Activated naive CD8-positive, alpha-beta T cell treated with anti-CD3 and anti-CD28 coated beads, Interleukin-2, amount 50 U/mL, for 16 hours (primary cell): ENCODE measurements at places on chromosomes 13 and 19.
A peak's percentile ranks its signal among the peaks of the same experiment; 100 is the strongest.

- no peak for DNase-seq
These were observed 18.9 kb downstream of the VASP start for GRCh38 chr19:45526143-45526542.

- DNase-seq, result no peak
These were observed 213.2 kb downstream of the ATP8A2 start for GRCh38 chr13:25585000-25585399.

DNA sequence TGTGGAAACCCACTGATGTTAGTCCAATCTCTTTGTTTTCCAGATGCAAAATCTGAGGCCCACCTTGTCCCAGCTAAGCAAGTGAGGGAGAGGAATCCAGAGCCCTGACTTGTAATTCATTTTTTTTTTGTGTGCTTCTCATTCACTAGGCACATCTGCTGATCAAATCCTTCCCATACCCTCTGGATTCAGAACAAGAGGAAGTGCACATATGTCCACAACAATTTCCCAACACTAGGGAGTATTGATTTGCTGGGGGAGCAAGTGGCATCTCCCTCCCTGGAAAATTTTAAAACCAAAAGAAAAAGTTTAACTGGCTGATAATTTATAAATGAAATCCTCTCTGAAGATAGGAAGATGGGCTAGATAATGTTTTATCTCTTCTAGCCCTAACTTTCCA lies 94.6 kb upstream of the RFC3 start:
- DNase-seq, result no peak

DNA sequence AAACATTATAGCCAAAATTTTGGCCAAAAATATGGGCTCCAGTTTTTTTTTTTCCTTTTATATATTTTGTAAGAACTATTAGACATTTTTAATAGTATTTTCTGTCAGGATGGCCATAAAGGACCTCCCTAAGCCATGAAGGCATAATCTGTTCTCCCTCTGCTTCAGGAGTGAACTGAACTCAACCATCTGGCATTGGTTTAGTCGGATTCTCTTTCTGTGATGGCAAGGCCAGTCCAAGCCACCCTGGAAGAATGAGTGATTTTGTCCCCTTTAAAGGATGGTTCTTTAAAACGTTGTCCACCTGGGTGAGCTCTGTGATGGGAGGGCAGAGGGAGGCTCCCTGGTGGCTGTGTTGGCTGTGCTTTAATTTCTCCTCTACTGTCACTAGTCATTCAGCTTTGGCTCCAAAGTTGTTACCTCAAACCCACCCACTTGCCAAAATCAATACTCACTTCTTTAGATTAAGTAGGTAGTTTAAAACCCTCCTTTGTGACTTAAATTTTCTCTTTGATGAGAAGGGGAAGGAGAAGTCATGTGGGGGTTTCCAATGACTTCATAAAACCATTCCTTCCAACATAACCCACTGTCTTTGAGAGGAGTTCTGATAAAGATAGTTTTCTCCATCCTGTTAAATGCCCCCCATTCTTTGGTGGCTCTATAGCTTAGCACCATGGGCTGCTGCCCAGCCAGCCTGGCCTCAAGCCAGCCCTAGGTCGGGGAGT lies 4.4 kb downstream of the TNFRSF19 start:
- no peak for DNase-seq

DNA sequence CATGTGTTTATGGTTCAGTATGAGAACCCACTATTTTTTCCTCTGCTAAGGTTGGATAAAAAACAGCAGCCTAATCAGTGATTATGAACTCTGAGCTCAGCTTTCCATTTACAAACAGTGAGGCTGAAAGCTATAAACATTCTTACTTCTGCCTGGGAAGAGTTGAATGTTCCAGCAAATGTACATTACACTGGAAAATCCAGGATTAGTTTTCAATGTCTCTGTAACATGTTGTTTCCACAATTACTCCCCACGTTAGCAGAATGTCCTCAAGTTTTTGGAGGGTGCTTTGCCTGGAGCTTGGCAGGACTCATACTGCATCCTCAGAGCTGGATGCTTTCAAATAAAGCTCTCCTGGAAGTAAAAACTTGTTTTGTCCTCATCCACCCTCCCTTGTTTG lies 150.4 kb downstream of the POSTN start:
- no peak for DNase-seq

DNA sequence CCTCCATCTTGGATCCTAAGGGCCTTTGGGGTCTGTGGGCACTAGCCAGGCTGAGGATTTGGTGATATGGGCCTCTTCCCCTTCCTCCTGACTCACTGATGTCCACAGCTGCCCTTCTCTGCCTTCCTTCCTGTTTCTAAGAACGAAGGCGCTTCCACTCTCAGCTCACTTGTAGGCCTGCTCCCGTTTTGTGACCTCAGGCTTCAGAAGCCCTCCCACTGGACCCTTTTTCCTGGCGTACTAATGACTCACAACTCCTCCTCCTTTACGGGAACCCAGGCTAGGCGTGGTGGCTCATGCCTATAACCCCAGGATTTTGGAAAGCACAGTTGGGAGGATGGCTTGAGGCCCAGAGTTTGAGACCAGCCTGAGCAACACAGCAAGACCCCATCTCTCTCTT lies 55.6 kb downstream of the TMED1 start:
- DNase-seq, result no peak

GRCh38 chr19:46345157-46345556 lies 1.7 kb upstream of the PPP5C start:
- DNase-seq, result no peak

- no peak for DNase-seq
These were observed 276.4 kb downstream of the KLF5 start for GRCh38 chr13:73335210-73335609.

DNA sequence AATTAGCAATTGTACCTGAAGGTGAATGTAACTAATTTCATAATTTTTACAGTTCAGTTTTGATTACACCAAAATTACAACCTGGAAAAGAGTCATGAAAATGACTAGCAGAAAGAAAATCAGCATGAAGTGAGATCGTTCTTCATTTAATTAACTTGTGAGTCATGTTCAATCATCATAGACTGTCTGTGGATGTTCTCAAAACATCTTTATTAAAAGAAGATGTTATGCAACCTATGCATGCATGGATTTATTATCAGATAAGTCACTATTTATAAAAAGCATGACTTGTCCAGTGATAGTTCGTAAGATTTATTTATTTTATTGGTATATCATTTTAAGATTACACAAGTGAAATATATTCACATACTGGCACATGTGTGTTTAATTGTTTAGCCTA lies 245.9 kb downstream of the ITGBL1 start:
- DNase-seq, result no peak

GRCh38 chr13:77417897-77418296 lies 91.0 kb upstream of the MYCBP2 start:
- DNase-seq, result no peak

DNA sequence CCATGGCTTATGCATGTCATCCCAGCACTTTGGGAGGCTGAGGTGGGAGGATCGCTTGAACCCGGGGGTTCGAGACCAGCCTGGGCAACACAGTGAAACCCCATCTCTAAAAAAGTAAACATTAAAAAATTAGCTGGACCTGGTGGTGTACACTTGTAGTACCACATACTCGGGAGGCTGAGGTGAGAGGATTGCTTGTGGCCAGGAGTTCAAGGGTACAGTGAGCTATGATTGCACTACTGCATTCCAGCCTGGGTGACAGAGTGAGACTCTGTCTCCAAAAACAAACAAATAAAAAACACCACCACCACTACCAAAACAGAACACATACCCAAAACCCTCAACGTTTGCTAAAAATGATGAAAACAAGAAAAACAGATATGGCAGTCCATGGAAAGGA lies 15.9 kb downstream of the FBXO17 start:
- no peak for DNase-seq

GRCh38 chr19:47518139-47518538 lies 3.3 kb upstream of the NAPA start:
- peak; percentile 65 for DNase-seq

GRCh38 chr13:101474419-101474957 lies 22.0 kb downstream of the ITGBL1 start:
- no peak for DNase-seq

DNA sequence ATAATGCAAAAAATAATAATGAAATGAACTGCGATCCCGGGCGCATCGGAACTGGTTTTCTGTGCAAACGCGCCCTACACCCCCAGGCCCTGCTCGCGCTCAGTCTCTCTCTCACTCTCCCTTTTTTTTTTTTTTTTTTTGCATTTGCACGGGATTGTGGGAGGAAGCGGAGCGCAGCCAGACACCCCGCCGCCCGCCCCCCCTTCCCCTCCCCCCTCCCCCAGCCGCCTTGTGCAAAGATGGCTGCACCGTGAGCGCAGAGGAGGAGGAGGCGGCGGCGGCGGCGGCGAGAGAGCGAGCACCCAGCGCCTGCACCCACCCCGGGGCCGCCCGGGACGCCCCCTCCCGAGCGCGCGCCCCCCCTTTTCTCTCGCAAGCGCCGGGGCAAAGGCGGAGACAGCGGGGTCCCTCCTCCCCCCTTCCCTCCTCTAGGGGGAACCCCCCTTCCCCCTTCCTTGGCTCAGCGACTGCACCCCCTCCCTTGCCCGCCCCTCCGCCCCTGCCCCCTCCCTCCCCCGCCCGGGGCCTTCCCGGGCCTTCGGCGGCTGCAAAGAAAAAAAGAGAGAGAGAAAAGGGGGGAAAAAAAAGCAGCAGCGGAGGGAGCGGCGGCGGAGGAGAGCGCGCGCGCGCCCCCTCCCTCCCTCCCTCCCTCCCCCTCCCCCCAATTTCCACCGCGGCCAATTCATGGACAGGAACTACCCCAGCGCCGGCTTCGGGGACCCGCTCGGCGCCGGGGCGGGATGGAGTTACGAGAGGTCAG lies at the start of gene PRR12:
TSS of gene PRR12 (plus strand) at position 212 of the 760 bp plus-strand sequence. CDS start at position 685, 473 bp downstream.
- DNase-seq, result peak; percentile 35

DNA sequence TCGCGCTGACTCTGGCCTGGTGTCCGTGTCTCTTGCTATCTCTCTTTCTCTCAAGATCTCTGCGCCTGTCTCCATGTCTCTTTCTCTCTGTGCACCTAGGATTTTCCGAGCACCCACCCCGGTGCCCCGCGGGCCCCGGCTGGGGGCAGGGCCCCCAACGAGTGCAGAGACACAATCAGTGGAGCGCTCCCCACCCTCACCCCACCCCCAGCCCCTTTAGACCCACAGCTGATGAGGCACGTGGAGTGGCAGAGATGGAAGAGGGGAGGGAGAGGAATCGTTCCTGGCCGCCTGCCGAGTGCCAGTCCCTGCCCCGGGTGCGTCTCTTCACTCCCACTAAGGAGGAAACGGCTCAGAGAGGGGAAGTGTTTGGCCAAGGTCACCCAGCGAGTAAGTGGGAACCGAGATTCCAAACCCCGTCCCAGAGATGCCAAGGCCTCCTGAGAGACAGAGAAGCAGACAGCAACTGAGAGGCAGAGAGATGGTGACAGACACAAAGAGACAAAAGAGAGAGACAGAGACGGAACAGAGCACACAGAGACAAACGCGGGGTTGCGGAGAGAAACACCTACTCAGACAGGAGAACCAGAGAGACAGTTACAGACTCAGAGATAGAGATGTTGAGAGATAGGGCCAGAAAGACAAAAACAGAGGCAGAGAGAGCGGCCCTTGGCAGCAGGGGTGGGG lies 626 bp upstream of the BCL3 start:
- DNase-seq, result no peak
